ENCODE measurements at places on chromosomes 11 and 22.

DNA sequence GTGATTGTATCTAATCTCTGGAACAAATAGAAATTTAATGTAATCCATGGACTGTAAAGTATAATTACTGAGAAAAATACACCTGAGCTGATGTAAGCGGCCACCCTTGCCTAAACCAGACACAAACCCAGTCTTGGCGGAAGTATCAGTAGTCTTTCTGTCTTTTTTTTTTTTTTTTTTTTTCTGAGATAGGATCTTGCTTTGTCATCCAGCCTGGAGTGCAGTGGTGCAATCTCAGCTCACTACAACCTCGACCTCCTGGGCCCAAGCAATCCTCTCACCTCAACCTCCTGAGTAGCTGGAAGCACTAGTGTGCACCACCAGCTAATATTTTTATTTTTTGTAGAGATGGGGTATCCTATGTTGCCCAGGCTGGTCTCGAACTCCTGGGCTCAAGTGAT is 5.5 kb upstream of the CXCR5 start:
- ATAC-seq = no peak

GRCh38 chr11:57251491-57252104 is 14.5 kb upstream of the APLNR start:
- ATAC-seq = no peak

DNA sequence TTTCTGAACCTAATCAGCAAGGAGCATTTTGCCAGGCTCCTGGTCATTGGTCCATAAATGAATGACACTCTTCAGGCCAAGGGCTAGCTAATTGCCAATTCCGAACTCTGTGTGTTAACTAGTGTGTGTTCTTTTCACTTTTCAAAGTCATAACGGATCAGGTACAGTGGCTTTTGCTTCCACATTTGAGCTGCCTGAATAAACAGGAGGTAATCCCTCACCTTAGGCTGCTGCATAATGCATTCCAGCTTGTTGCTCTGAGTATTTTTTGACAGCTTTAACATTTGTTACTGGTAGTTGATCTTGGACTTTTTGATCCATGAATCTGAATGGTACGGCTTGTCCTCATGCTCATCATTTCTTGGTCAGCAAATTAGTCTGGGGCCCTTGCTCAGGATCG is 485.1 kb downstream of the CNTN5 start:
- no peak for ATAC-seq

DNA sequence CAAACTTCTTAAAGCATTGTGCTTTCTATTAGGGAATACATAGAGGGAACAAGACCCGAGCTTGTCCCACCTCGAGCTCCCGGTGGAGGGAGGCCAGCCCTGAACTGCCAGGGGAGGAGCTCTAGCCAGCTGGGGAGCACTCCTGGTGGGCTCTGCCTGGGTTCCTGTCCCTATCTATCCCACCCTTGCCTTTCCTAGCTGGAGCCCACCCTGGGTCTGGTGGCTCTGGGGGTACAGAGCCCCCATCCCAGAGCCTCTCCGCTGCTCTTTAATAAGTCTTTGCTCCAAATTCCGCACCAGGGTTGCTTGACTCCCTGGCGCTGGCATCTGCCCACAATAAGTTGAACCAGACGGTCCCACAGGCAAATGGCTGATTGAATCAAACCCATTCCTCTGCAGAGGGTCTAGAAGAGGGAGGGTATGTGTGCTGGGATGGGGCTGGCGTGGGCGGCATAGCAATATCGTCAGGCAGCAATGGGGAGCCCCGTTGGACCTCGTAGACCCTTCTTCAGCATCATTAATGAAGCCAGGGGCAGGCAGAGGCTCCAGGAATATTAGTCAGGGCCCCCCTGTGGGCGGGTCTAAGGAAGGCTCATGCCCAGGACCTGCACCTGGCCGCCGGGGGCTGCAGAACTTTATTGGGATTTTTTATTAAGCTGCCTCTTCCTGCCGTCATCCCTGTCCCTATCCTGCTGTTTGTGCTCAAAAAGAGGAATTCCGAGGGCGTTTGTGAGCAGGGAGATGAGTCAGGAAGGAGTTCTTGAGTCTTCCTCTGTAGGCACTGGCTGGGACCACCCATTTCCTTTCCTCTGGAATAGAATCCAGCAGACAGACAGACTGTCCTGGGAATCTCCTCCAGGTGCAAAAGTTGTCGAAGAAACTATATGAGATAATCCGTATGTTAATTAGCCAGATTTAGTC is 38.5 kb upstream of the RIC3 start:
- no peak for ATAC-seq

- ATAC-seq = no peak
Measured at GRCh38 chr11:117492578-117493251, 165.1 kb downstream of the CEP164 start.

DNA sequence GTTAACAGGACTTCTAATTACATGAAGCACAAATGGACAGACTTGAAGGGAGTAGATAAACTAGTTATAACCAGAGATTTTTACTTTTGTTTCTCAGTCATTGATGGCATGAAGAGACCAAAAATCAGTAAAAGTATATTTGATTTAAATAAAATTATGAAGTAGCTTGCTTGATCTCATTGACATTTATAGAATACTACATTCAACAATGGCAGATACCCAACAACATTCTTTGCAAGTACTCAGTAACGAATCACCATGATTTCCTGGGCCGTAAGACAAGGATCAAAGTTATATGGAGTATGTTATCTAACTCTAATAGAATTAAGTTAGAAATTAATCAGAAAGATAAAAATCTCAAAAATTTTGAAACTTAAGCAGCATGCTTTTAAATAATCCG is 317.6 kb downstream of the TBC1D22A start:
- no peak for ATAC-seq

GRCh38 chr11:126331286-126331685 is 24.2 kb upstream of the ST3GAL4 start:
- no peak for ATAC-seq
